ENCODE measurements at places on chromosomes 13 and 19.

- no peak for DNase-seq
Observed at GRCh38 chr13:73505376-73505890, 446.6 kb downstream of the KLF5 start.

- no peak for DNase-seq
Observed at GRCh38 chr13:94454906-94455305, 24.6 kb downstream of the DCT start.

- DNase-seq: no peak
Observed at GRCh38 chr19:51016798-51017683, 2.5 kb downstream of the KLK10 start.

DNA sequence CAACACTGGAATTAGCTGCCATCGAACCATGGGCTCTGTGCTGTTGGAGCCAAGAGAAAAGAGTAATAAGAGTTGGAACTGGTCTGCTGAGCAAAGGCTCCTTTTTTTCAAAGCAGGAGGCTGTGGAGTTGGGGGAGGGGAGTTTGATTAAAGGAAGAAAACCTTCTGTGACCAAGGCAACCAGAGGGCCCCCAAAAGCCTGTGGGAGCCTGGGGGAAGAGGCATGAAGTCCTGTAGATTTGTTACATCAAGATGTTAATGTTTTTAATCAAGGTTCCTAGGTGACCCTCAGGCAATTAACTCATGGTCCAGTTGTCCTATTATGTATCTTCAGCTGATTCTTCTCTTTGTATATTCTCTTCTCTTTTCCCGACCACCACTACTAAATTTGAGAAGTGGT is 403.9 kb downstream of the NDFIP2 start:
- DNase-seq: no peak

DNA sequence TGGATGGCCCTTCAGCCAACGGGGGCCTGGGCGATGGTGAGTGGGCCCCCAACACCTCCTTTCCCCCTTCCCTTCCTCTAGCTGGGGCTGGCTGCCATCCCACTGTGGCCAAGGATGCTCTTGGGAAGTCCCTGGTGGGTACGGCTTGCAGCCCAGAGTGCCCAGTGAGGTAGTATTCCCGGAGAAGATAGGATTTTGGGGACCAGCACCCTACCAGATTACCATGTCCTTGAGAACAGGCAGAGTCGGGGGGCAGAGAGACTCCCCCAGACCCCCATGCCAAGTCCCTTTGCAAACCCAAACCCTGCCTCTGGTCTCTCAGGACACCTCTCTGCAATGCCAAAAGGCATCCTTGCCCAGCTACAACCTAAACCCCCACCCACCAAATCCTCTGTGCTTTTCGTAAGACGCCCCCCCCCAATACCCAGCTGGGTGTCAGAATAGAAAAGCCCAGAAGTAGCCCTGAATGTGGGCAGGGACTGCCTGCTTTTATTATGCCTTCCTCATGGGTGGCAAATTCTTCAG is 1.7 kb downstream of the HIF3A start:
- no peak for DNase-seq

- DNase-seq: no peak
Observed at GRCh38 chr13:81686877-81687276, 1346.0 kb upstream of the SPRY2 start.

GRCh38 chr19:38036707-38037611 is 130.0 kb downstream of the SIPA1L3 start:
- DNase-seq: no peak

DNA sequence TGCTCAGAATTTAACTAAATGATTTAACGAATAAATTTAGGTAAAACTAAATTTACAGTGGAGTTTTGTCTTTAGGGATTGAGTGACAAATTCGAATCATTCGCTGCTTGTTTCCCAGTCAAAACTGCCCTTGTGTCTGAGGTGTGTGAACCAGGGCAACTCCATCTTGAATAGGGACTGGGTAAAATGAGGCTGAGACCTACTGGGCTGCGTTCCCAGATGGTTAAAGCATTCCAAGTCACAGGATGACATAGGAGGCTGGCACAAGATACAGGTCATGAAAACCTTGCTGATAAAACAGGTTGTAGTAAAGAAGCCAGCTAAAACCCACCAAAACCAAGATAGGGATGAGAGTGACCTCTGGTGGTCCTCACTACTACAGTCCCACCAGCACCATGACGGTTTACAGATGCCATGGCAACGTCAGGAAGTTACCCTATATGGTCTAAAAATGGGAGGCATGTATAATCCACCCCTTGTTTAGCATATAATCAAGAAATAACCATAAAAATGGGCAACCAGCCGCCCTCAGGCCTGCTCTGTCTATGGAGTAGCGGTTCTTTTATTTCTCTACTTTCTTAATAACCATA is 10.2 kb upstream of the ANKRD10 start:
- no peak for DNase-seq
